ENCODE measurements at places on chromosomes 6 and 20.

GRCh38 chr6:12473494-12473893 is 183.3 kb downstream of the EDN1 start:
- no peak for DNase-seq

- no peak for DNase-seq
Measured at GRCh38 chr6:43608807-43609206, 20.3 kb downstream of the GTPBP2 start.

GRCh38 chr6:119160911-119161310 is 82.4 kb upstream of the FAM184A start:
- no peak for DNase-seq

DNA sequence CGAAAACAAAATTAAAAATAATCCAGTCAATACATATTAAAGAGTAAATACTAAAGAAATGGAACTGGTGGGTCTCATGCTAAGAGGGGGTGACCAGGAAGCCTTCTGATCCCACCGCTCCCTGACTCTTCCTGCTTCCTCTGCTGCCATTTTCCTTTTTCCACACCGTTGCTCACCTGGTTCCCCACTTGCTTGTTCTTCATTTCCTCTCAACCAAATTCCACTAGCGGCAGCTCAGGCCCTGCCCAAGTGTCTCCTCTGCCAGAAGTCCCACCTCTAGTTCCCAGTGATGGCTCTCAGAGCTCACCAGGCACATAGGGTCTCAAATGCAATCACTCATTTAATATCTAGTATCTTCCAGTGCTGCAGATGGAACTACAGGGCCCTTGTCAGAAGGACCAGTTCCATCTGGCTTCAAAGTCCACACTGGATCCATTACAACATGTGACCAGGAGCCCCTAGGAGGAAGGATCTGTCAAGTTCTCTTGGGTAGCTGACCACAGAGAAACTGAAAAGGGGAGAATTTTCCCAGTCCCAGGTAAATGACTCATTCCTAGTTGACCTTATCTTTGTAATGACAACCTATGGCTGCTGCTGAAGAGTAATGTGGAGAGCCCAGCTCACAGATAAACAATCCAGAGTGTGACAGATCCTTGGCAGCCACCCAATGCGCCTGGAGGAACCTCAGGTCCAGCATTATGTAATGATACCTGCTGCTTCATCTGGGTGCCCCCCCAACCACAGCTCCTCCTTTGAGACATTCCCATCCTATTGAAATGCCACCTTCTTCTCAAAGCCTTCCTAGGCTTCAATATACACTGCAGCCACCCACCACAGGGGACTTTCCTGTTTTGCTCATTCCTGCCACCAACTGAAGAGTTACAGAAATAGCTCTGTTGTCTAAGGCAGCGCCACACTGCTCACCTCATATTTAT is 38.2 kb downstream of the ELMO2 start:
- no peak for DNase-seq

- no peak for DNase-seq
Measured at GRCh38 chr20:5002077-5002413, 735 bp upstream of the SLC23A2 start.

DNA sequence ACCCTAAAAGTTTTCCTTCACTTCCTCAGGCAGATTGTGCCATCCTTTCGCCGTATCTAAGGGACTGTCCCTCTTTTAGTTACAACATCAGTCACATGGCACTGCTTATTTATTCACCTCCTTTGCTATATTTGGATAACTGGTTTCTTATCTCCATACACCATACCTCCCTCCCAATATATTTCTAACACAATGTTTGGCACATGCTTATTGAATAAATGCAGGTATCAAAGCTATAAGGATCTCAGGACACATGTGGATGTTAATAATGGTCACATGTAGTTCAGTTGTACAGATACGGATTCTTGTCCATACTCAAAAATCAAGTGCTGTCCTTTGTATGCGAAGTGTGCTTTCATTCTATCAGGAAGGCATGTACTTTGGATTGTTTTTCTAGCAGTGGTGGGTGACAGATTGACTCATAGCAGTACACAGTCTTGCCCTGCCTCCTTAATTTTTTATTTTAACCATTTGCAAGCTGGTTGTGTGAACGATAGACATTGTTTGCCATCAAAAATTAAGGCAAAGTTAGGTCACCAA is 407.1 kb upstream of the RUNX2 start:
- DNase-seq = no peak

- no peak for DNase-seq
Measured at GRCh38 chr6:6723361-6723760, 134.8 kb downstream of the LY86 start.

GRCh38 chr20:20953738-20954618 is 152.2 kb downstream of the LINC00237 start:
- no peak for DNase-seq

GRCh38 chr6:107443608-107444267 is 15.6 kb downstream of the PDSS2 start:
- no peak for DNase-seq

GRCh38 chr6:127497410-127497809 is 21.7 kb downstream of the MTCL3 start:
- DNase-seq = no peak

- no peak for DNase-seq
Measured at GRCh38 chr6:135647521-135647920, 150.0 kb upstream of the AHI1 start.

DNA sequence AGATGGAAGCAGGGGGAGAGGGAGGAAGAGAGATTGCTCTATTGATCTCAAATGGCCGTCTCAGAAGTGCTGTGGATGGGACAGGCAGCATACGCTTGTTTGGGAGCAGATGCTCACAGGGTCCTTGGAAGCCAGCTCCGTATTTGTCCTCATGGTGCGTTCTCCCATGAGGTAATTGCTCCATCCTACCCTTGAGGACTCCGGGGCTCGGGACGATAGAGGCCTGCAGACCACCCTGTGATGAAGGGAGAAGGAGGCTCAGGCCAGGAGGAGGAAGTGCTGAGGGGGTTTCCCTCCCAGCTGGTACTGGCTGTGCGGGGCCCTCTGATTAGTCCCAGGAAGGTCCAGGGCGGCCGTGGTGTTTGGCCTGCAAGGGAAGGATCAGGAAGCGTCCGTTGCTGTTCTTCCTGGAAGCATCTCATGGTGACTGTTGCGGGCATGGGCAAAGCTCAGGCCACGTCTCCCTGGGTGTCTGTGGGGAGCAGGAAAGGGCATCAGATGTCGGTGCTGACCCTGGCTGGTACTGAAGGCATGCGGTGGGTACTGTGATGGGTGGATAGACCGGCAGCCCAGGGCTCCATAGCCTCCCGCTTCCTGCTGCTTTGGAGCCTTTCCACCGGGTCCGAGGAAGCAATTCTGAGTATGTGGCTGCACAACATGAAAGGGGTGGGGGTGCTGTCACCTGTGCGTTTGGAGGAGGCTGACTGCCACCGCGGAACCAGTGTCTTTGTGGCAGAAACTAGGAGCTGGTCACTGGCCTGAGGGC is 158.3 kb downstream of the SYCP2 start:
- no peak for DNase-seq

- DNase-seq = no peak
Measured at GRCh38 chr6:64717281-64717680, 989.7 kb downstream of the EYS start.

DNA sequence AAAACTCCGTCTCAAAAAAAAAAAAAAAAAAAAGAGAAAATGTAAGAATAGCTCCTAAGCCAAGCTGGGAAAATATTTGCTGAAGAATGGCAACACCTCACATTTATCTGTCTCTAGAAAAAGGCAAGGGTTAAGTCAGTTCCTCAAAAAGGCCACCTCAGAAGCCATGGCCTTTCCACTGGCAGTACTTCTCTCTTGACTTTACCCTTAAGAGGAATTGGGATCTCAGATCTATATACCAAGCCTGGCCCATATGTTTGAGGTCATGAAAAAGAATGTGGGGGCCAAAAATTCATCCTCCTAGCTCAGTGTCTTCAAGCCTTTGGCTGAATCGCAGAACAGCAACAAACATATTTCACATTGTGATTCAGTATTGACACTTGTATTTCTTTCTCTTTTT is 10.9 kb upstream of the NCOA3 start:
- no peak for DNase-seq

DNA sequence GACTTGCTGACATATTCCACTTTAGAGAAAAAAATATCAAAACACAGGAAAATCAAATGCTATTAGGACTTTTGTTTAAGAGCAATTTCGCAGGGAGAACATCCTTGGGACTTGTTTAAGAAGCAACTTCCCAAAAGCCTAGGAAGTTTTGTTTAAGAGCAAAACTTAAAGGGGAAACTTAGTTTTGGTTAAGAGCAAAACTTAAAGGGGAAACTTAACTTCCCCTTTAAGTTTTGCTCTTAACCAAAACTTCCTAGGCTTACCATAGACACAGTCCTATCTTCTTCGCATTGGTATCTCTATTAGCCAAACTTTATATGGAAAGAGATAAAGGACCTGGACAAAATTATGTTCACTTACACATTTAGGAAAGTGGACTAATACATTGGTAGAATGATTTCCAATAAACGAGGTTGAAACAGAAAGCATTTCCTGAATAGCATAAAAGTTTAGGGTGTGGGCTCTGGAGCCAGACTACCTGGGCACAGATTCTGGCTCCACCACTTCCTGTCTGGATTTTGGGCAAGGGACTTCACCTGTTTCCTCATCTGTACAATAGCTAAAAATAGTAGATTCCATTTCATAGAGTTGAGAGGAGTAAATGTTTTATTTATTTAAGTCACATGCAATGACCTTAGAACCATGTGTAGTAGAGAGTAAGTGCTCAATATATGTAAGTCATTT is 15.7 kb downstream of the PAQR8 start:
- DNase-seq = no peak

DNA sequence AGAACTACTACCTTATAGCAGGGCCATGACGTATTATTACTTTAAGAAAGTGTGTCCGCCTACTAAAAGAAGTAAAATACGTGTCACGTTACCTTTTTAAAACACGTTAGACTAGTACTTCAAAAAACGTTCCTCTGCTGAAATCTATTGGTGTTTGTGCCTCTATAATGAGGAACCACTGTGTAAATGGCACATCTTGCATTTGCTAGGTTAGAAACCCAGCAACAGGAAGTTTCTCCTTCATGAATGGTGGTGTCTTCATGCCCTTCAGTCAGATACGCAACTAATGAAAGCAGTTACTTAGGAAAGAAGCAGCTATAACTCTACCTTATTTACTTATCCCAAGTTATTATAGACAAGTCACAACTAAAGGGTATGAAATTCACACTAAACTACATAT is 343.5 kb downstream of the RNGTT start:
- no peak for DNase-seq

- peak; percentile 44 for DNase-seq
Measured at GRCh38 chr20:3710703-3711483, 1.5 kb downstream of the SIGLEC1 start.

- DNase-seq = no peak
Measured at GRCh38 chr6:139354189-139354588, 20.3 kb downstream of the CITED2 start.

DNA sequence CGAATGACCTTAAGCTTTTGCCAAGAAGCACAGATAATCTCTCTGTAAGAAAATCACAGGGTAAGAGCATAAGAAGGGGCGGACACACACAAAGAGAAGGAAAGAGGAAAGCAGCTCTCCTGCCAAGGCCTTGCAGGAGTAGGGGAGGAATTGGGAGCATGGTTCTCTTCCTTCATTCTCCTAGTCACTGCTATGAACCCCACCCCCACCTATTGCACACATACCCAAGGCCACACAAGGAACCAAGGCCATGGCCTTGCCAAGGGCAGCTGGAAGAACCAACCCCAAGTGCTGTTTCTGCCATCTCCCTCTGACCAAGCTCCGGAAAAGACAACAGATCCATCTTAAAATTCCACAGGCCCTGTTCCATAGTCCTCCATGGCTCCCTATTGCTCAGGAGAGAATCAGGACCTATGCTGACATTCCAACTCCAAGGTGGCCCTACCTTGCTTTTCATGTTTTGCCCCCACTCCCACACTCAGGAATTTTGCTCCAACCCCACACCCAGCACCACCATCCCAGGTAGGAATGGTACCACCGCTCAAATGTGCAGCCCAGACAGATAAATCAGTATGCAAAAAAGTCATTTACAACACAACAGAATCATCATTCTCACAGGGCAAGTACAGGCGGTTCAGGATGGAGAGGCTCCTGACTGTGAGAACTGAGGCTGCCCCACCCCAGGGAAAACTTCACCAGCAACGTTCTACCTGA is 31.3 kb downstream of the TRAM2 start:
- DNase-seq = no peak

DNA sequence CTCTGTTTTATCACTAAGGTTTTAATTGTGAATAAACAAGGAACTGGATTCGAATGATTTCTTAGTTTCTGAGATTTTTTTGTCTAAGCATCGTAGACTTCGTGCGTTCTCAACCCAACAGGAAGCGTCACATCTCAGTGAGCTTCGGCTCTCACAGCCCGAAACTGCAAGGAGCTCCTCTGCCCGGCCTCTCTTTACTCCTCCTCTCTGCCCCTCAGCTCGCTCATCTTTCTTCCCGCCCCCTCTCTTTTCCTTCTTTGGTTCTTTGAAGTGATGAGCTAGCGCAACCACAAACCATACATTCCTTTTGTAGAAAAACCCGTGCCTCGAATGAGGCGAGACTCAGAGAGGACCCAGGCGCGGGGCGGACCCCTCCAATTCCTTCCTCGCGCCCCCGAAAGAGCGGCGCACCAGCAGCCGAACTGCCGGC is 480 bp upstream of the NT5E start:
- DNase-seq = no peak

DNA sequence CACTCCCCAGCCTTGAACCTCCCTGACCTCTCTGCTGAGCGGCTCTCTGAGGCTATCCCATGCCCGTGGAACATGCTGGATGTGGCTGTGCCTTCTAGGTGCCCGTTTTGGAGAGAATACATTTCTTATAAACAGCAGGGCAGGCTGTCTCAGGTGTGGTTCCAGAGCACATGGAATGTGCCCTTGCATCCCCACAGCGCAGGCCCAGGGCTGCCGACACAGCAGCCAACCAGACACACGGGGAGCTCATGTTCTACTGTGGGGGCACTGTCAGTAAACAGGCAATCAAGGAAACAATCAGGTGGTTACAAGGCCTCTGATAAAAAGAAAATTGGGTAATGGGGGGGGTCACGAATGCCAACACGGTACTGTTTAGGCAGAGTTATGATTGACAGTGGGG is 30.8 kb downstream of the FOXC1 start:
- no peak for DNase-seq

DNA sequence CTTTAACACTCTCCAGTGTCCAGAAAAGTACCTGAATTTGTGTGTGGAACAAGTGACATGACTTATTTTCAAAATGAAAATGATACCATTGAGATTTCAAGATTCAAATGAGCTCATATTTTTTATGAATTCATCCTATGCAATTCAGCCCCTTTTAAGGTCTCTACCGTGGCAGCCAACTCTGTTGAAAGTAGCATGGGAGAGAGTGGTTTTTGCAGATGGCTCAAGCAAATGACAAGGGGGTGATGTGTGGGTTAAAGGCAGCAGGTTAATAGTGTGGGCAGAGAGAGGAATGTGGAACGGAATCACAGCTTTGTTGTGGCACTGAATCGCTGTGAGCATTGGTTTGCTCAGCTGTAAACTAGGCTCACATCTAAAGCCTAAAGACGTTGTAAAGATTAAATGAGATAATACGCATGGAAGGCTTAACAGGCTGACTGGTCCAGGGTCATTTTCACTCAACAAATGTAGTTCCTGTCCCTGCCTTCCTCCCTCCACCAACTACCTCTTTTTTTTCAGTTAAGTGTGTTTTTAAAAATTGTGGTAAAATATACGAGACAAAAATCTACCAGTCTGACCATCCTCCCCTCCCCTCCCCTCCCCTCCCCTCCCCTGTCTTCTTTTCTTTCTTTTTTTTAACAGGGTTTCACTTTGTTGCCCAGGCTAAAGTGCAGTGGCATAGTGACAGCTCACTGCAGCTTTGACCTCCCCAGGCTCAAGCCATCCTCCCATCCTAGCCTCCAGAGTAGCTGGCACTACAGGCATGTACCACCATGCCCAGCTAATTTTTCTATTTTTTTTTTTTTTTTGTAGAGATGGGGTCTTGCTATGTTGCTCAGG is 114.7 kb upstream of the ZNF217 start:
- DNase-seq = no peak
